ENCODE measurements at places on chromosomes 1 and 21. TPM values are rescaled to one million over a fixed set of nuclear protein-coding genes. Genes with fewer than 3 reads are reported as not detected.

Gene C1orf94
- not detected for total RNA-seq

Gene CFHR2
- total RNA-seq, result not detected

Gene HPDL
- total RNA-seq, result 51.9 TPM

GRCh38 chr1:234222561-234223280 lies 150.5 kb upstream of the COA6 start:
- peaks cover 33% of the 10 kb centered on the region for H3K27me3 ChIP-seq

DNA sequence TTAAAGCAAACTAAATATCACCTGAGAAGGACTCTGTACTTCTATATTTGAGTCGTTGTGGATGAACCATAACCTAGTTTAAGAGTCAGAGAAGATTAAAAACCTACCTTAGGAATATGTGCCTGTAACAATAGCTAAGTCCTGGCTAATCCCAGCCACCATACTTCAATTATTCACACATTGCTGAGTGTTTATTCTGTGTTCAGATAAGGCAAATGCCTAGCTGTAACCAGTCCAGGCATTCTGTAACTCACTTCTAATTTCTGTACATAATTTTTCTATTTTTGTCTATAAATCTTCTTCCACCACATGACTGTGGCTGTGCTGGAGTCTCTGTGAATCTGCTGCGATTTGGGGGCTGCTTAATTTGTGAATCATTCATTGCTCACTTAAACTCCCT lies 441.9 kb upstream of the ADAMTS5 start:
- no peak for DNase-seq
- no peak overlapping the region for H3K4me3 ChIP-seq
- no peaks in the 10 kb centered on the region for H3K4me1 ChIP-seq
- no peaks in the 10 kb centered on the region for H3K27me3 ChIP-seq

Measured in natural killer cell treated with Interleukin-12 subunit alpha and Interleukin-12 subunit beta and Interleukin-15 and Interleukin-18, amount 100 ng/mL, for 72 hours (primary cell).